ENCODE measurements at places on chromosomes 11 and 22.

GRCh38 chr11:132033051-132033450, 662.6 kb downstream of the NTM start:
- DNase-seq = peak; percentile 47

GRCh38 chr11:86040919-86041850, 27.7 kb downstream of the PICALM start:
- no peak for DNase-seq

GRCh38 chr11:32913445-32913844, 20.8 kb downstream of the QSER1 start:
- no peak for DNase-seq

DNA sequence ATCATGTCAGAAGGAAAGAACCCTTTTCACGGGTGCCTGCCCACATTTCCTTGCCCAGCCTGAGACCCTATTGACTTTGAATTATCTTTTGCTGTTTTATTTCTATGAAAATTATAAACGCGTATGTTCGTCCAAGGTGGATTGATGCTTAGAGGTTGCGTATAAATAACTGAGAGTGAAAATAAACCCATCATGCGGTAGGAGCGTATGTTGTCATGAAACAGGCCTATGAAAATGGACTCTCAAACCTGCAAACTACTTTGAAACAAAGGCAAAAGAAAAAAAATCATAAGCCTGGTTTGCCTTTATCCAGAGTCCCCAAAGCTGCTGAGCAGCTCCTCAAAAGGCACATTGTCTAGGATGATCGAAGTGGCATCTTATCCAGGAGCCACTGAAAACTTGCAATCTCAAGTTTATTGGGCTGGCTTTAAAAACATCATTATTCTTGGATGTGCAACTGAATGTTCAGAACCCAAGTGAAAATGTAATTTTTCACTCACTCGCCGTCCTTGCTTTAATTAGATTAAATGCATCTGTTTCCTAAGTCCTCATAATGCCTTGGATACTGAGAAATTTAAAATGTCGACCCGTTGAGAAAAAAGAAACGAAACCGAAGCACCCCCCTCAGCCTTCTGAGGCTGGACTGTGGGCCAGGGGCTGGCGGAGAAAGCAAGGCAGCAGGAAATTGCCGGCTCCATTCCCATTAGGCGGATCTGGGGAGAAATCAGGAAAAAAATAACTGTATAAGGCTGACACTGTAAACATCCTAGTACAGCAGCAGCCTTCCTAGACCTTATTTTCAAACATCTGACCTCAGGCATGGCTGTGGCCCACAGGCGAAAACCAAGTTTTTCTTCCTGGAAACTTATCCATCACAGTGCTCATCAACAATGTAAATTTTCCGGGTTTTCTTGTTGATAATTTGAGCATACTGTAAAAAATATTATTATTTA, 82.9 kb upstream of the PPARA start:
- peak; percentile 75 for DNase-seq

DNA sequence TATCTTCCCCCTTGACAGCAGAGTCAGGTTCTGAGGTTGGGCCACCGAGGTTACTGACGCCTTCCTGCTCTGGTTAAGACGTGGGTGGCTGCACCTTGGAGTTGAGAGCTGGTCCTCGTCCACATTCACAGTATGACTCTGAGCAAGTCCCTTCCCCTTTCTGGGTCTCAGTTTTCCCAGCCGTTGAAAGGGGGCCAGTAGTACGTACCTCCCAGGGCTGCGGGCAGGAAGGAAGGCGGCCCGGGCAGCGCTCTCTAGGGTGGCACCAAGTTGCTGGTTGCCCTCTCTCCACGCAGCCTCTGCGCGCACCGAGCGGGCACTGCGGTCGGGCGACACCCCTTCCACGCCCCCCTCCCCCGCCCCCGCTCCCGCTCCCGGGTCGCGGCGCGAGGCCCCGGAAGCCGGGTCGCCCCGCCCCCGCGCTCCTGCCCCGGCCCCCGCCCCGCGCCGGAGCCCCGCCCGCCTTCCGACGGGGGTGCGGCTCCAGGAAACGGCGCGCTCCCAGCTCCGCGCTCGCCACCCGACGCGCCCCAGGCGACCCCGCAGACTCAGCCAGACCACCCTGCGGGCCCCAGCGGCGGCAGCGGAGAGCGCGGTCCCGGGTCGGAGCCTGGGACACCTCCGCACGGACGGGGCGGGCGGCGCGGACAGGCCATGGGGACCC, at the start of gene EHBP1L1:
Gene EHBP1L1, plus strand, starts transcription at position 486 of the 664 bp plus-strand sequence. CDS start 250 bp downstream, outside the sequence.
- DNase-seq = peak; percentile 78

DNA sequence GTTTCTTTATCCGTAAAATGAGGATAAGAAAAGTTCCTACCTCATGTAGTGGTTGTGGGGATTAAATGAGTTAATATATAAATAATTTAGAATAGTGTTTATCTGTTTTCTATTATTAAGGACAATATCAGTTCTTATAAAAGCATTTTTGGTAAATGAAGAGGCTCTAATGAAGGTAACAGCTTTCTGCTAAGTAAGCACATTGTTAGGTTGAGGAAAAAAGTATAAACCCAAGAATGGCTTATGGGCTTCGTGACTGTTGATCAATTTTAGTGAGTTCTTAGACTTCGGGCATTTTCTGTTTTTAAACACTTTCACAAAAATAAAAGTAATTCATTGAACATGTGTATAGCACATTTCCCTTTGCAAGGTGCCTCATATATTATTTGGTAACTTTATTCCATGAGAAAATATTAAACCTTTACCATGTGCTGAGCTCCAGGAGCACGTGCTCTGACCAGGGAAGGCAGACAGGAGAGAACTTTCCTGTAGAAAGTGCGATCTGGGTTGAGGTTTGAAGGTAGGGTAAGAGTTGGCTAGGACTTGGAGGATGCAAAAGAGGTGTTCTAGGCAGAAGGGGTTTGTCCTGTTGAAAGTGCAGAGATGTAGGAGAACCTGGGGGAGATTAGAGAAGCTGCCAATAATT, 11.3 kb upstream of the OR9Q2 start:
- DNase-seq = no peak

GRCh38 chr22:29704528-29705285, 15.1 kb upstream of the CABP7 start:
- no peak for DNase-seq

DNA sequence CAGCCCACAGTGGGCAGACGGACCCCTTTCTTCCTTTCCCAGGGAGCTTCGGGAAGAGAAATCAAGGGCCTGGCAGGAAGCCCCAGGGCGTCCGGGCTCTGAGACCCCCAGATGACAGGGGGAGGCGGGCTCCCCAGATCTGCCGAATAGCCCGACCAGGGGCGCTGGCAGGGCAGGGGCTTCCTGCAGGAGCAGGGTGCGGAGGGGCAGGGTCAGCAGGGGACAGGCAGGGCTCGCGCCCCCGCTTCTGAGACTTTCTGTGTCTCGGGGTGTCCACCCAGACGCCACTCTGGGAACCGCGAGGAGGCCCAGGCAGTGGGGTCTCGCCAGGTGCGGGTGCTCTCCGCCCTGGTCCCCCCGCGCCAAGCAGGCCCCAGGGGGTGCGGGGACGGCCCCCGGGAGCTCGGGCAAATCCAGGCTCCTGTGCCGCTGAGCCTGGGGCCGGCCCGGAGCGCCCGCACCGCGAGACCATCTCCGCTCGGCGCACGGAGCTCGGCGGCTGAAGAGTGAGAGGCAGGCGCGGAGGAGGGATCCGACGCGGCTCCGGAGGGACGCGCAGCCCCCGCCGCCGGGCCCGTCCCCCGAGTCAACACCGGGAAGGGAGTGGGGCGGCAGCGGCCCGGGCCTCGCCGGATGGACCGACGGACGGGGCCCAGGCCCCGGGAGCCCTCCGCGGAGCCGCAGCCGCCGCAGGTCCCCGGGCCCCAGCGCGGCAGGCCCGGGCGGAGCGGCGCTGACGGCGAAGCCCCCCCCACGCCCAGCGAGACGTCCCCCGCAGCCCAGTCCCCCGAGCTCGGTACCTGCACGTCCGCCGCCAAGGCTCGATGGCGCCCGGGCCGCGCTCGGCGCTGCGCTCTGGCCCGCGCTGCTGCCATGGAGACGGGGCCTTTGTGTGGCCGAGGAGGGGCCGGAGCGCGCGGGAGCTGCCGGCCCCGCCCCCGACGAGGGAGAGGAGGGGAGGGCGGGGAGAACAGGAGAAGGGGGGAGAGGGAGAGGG, at the start of gene PLXNB2:
Gene PLXNB2, minus strand, starts transcription at position 894 of the 997 bp plus-strand sequence. CDS start 17,062 bp downstream, outside the sequence.
- peak; percentile 93 for DNase-seq

- no peak for DNase-seq
These were observed 52.2 kb upstream of the HMGXB4 start for GRCh38 chr22:35204807-35205775.

GRCh38 chr11:60946601-60947264, 5.2 kb downstream of the SLC15A3 start:
- DNase-seq = no peak

DNA sequence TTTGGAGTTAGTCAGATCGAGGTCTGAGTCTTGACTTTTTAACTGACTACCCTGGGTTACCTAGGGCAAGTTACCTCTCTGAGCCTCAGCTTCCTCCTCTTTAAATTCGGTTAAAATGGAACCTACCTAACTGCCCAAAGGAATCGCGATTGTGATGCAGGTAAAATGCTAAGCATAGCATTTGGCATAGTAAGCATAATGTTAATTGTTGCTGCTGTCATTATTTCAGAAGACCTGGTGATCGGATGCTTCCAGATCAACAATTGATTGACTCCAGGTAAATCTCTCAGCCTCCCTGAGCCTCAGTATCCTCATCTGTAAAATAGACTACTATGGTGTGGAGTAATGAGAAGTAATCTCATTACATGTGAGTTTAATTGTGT, 550 bp upstream of the SLC43A1 start:
- DNase-seq = no peak

DNA sequence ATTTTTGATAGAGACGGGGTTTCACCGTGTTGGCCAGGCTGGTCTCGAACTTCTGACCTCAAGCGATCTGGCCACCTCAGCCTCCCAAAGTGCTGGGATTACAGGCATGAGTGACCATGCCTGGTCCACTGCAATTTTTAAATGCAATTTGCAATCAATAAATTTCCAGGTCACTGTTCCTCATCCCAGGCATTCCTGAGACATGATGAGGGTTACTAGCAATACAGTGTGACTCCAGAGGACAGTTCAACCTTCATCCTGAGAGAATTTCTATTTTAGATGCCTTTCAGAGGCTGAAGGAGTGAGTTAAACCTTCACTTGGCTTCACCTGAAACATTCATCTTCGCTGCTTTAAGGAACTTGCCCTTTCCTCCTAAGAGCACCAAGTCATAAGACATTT, 9.7 kb upstream of the UBASH3B start:
- no peak for DNase-seq

GRCh38 chr11:122686111-122686510, 30.6 kb downstream of the UBASH3B start:
- DNase-seq = no peak

DNA sequence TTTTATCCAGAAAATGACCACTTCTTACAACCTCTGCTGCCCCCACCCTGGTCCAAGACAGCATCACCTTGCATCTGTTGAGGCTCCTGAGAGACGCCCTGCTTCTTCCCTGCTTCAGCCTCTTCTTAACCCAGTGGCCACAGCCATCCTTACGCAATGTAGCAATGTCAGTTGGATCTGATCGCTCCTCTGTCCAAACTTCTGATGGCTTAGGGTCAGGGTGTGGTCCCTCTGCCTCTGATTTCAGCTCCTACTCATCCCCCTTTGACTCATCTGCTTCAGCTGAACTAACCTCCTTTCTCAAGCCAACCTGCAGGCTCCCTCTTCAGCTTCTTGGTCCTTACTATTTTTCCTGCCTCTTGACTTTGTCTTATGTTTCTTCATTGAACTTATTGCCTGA, 280.8 kb downstream of the KIRREL3 start:
- DNase-seq = no peak

DNA sequence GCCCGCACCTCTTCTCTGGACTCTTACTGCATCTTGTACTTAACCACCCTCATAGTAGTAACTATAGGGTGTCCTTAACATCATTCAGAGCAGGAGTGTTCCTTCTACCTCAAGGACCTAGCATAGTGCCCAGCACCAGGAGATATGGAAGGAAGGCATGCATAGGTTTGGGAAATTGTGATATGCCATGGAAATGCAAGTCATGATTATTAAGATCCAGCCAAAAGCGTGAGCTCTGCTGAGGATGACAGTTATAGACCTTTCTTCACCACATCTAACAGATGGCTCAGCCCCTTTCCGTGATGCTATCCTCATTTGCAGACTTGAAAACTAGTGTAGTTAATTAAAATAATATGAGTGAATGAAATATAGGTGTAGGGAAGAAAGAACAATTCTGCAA, 746.1 kb downstream of the NTM start:
- DNase-seq = no peak

GRCh38 chr11:102516179-102516578, 14.4 kb downstream of the MMP7 start:
- no peak for DNase-seq

DNA sequence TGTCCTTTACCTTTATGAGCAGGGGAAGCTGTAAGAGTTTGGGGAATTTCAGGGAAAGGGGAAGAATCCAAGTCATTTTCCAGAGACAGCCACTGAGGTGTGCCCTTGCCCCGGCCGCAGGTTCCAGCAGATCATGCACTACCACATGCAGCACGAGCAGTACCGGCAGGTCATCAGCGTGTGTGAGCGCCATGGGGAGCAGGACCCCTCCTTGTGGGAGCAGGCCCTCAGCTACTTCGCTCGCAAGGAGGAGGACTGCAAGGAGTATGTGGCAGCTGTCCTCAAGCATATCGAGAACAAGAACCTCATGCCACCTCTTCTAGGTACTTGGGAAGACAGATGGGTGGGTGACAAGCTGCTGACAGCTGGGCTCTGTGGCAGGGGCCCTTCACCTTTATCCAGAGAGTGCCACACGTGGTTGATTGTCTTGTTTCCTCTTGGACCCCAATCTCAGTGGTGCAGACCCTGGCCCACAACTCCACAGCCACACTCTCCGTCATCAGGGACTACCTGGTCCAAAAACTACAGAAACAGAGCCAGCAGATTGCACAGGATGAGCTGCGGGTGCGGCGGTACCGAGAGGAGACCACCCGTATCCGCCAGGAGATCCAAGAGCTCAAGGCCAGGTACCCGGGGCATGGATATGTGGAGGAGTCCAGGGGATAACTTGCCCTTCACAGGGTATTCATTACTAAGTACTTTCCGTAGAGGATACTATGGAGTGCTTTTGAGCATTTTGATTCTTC, 5.8 kb upstream of the HMBS start:
- no peak for DNase-seq

DNA sequence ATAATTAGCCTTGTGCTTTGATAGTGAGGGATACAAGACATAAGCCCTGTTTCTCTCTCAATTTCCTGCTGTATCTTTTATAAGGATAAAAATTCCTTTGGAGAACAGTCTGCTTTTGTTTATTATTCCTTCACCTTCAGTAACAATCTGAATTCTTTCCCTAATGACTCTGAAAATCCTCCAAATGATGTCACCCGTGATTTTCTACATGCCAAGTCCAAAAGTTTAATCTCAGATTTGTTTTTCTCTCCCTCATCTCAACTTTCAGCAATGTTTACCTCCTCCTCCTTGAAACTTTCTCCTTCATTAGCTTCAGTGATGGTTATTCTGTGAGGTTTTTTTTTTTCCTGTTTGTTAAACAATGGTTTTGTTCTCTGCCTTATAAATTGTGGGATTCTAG, 2.2 kb downstream of the OR51E2 start:
- no peak for DNase-seq

GRCh38 chr22:17862646-17863181, 88.4 kb upstream of the BID start:
- DNase-seq = no peak

GRCh38 chr22:27474711-27475547, 326.6 kb downstream of the MN1 start:
- DNase-seq = peak; percentile 65
